Cardiac septum (tissue), 1 donor: ENCODE measurements at places on chromosomes 3 and 15.

- no peak for DNase-seq
These were observed 621.8 kb downstream of the ROBO1 start for GRCh38 chr3:79146024-79146423.

DNA sequence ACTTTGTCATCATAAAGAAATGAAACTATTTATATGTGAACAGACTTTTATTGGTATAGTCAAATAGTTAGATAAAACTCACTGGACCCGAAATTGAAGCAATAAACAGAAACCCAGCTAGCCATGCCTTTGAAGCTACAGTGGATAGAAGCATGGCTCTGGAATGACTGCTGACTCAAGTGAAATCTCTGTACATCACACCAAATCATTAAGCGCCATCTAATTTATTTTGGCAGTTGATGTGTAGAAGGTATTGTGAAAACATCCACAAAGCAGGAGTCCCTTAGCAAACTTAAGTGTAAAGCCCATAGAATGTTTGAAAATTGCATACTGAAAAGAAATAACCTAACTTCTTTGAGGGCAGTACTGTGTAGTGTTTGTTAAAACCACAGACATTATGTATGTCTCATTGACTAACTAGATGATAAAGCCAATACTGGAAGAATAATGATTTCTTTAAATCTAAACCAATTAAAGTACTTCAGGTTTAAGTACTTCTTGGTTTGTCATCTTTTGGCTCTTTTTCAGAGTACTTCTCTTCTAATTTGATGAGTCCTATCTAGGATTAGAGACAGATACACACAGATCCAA is 42.8 kb upstream of the FBXL22 start:
- no peak for DNase-seq

- no peak for DNase-seq
These were observed 135.2 kb downstream of the TP63 start for GRCh38 chr3:189766416-189766815.

- DNase-seq: peak; percentile 56
These were observed 16.1 kb downstream of the KLF15 start for GRCh38 chr3:126340943-126341754.

GRCh38 chr3:26280517-26280916 is 342.1 kb upstream of the LRRC3B start:
- DNase-seq: no peak

- no peak for DNase-seq
These were observed 937.9 kb downstream of the FHIT start for GRCh38 chr3:60313231-60313798.

DNA sequence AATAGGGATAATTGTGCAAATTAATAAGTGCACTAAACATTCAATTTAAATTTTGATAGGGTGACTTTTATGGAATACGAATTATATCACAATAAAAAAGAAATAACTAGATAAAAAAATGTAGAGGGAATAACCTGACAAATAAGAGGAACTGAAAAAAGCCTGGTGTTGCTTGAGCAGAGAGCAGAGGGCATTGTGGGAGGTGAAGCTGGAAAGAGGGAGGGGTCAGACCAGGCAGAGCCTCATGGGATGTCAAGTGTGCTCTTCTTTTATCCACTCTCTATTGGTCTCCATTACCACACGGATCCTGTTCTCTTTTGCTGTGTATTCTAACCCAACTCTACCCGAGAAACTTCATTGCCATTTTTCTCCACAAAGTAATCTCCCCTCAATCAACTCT is 264.0 kb upstream of the CRBN start:
- DNase-seq: no peak

DNA sequence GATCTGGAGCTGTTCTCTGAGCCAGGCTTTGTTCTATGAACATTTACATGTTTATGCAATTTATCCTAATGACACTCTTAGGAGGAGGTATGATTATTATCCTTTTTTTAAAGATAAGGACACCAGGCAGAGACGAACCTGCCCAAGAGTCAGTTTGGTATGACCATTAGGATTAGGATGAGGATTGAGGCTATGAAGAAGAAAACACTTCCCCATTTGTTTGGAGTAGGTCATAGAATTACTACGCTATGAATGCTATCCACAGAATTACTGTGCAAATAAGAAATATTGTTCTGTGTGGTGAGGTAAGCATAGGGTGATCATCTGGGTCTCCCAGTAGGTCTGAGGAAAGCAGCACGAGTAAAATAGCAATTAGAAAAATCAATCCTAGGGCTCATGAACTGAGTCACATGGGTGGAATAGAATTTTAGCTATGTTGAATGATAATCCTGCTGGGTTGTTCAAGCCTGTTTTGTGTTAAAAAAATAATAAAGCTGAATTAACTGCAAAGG is 23.9 kb downstream of the EIF4E3 start:
- no peak for DNase-seq

- DNase-seq: no peak
These were observed 7.9 kb upstream of the CYP1A1 start for GRCh38 chr15:74733269-74733668.

DNA sequence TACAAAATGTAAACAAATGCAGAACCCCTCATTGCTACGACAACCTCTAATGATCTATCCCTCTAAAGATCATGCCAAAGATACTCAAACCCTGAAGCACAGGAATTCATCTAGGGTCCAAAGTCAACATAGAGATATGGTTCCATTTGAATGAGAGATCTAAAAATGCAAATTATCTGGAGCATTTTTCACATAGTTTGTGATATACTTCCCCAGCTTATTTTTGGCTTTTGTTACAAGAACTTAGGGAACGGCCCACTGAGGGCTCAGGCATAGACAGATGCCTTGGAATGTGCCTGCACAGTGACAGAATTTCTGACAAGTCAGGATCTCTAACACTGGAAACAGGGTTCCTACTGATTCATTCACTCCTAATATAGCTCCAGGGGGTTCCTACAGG is 258.9 kb upstream of the THBS1 start:
- no peak for DNase-seq

GRCh38 chr15:73284090-73284716 is 84.6 kb downstream of the HCN4 start:
- no peak for DNase-seq
